ENCODE measurements at places on chromosomes 1 and 21.
A peak's percentile ranks its signal among the peaks of the same experiment; 100 is the strongest.

DNA sequence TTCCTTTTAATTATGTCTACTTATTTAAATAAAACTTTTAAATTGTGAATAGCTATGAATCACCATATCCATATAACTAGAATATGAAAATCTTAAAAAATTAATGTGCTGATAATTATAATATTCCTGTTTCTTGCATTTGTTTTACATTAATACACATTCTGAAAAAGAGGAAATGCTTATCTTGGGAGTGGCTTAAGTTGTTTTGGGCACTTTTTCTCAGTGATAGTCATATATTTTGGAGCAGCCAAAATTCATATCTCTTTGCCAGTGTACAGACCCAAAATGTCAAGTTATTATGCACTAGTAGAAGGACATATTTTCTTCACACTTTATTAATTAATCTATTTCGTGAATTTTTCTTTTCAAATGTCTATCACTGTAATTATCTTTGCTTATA, 838.5 kb downstream of the USP25 start:
- no peak for DNase-seq

GRCh38 chr1:7002728-7003127, 217.5 kb downstream of the CAMTA1 start:
- DNase-seq = no peak

- DNase-seq = no peak
Measured at GRCh38 chr1:151867765-151868411, 14.4 kb upstream of the THEM5 start.

DNA sequence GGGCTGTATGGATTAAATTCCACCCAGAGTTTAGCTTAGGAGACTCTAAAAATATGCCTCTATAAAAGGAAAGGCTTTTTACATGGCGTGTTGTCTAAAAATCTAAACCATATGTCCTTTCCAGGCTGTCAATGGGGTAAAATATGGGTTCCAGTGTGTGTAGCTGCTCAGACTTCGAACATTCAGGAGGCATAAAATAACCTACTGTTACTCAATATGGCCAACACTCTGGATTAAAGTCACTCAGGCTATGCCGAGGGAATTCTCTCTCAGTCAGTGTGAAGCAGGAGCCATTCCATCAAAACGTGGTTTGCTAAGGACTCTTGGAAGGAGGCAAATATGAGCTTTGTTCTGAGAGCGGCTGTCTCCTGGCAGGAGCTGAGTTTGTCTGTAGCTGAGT, 135.3 kb downstream of the RUNX1 start:
- no peak for DNase-seq

DNA sequence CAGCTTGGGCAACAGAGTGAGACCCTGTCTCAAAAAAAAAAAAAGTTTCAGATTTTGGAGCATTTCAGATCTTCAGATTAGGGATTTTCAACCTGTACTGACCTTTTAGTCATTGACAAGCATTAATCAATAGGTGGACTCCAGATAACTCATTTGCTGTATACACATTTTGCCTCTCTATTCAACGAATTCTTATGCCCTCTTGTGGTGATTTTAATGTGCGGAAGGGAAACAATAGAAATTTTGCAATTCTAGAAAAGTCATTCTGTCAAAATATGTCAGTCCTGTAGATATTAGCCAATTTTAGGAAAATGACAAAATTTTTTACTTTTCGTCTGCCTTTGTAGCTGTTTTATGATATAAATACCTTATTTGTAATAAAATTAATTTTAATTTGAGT, 11.6 kb upstream of the OR2G2 start:
- DNase-seq = peak; percentile 17

DNA sequence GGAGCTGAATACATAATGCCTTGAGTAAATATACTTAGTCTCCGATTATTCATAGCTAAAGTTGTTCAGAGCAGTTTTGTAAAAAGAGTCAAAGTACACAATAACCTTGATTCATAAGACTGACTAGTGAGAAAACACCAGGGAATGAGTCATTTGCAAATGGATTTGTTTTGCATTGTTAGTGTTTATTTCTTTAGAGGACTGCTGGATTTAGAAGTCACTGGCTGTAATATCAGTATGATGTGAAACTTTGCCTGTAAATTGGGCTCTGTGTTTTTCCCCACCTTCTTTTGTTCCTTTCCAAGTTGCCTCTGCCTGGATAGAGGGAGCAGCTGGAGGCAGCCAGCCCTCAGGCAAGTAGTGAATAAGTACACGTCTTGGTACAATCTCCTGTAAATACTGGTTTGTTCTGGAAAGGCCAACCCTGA, 474.7 kb downstream of the NUF2 start:
- no peak for DNase-seq

Measured in NCI-H1694 treated with DMSO at 0.1 percent for 48 hours (cell line).